ENCODE measurements at places on chromosomes 12 and 14. TPM values are rescaled to one million over a fixed set of nuclear protein-coding genes. Genes with fewer than 3 reads are reported as not detected.

C12orf50 gene
- 0.05 TPM for total RNA-seq

GRCh38 chr14:78195431-78195830 lies 25.3 kb downstream of the NRXN3 start:
- no peak for DNase-seq

GRCh38 chr12:24795699-24796347 lies 153.1 kb downstream of the BCAT1 start:
- DNase-seq, result no peak

CSRP2 gene
- total RNA-seq, result 14.1 TPM

SERPINA10 gene
- 200 TPM for total RNA-seq

LGR5 gene
- total RNA-seq, result 0.13 TPM

GRCh38 chr14:71668186-71668912 lies 263.9 kb upstream of the RGS6 start:
- DNase-seq, result no peak

DNA sequence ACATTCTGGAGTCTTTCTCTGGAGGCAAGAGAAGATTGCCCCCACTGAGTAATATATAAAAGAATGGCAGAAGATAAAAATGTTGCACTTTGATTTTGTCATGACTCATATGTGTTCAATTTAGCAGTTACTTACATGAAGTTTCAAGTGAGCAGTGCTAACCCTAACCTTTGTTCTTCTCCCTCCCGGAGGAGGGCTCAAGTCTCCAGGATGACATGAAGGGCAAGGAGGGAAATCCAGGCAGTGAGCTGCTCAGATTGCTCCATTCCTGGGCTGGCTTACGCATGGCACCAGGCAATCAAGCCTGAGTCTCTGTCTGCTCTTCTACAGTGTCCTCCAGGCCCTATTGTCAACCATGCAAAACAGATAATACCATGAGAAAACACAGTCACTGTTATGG lies 322.3 kb downstream of the DUSP6 start:
- DNase-seq, result no peak

- no peak for DNase-seq
These were observed 47.9 kb downstream of the ST8SIA1 start for GRCh38 chr12:22286569-22286968.

KCNC2 gene
- 0.08 TPM for total RNA-seq

DNA sequence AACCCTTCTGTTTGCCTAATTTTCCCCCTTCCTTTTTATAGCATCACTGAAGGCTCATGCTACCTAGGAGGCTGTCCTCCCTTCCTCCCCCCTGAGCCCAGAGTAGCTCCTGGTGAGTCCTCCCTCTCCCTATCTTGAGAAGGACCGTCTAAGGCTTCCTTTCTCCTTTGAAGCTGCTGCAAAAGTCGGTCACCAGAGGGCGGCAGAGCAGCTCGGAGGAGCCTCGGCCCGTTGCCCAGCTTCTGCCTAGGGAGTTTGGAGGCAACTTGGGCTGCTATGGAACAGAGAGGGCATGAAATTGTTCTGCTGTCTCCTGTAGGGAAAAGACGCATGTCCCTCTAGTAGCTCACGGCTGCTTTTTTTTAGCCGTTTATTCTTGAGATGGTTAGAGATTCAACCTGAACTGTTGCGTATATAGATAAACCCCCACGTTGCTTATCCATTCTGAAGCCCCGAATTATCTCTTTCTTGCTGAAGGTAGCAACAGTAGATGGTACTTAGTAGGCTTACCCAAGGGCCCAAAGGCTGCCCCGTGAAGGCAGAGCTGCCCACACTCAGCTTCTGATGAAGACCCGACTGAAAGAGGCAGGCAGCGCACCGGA lies 5.7 kb downstream of the WNT5B start:
- DNase-seq, result peak; percentile 85

- DNase-seq, result no peak
These were observed 66.9 kb downstream of the HMGA2 start for GRCh38 chr12:65891219-65891618.

DNA sequence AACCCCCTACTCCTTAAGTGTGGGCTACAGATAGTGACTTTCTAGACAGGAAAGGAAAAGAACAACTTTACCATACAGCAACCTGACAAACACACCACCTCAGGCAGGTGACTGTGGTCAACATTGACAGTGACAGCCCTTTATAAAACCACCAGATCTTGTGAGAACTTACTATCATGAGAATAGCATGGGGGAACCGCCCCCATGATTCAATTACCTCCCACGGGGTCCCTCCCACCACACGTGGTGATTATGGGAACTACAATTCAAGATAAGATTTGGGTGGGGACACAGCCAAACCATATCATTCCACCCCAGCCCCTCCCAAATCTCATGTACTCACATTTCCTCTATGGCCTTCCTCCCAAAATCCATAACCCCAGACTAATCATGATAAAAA lies 16.3 kb downstream of the OR10P1 start:
- peak; percentile 12 for DNase-seq

GRCh38 chr12:124862768-124863415 lies 772 bp downstream of the SCARB1 start:
- peak; percentile 71 for DNase-seq

GRCh38 chr14:54478636-54479215 lies 10.1 kb downstream of the GMFB start:
- DNase-seq, result no peak

FAM90A1 gene
- total RNA-seq, result not detected

CLEC4A gene
- 0.33 TPM for total RNA-seq

KRT1 gene
- not detected for total RNA-seq

DNA sequence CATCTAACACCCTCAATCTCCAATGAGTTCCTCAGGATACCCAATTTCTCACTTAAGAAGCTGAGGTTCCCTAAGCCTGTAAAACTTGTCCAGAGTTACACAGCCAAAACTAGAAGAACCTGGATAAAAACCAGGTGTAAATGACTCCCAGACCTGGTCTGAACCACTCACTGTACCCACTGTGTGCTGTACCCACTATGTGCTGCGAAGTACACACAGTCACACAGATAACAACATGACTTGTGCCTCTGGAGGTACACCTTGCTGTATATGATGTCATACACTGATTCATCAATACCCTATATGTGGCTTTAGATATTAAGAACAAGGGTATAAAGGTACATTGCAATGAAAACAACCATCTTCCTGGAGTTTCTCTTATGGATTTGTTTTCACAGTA lies 66.1 kb downstream of the PPM1H start:
- no peak for DNase-seq

Data from left lobe of liver (tissue), 2 donors.